Stimulated activated effector memory CD8-positive, alpha-beta T cell treated with anti-CD3 and anti-CD28 coated beads, Interleukin-12 subunit alpha, Interleukin-12 subunit beta, amount 100 ng/mL, for 72 hours (primary cell): ENCODE measurements at places on chromosomes 3 and 15.

- no peak for DNase-seq
Measured at GRCh38 chr3:6179761-6180160, 681.2 kb upstream of the GRM7 start.

DNA sequence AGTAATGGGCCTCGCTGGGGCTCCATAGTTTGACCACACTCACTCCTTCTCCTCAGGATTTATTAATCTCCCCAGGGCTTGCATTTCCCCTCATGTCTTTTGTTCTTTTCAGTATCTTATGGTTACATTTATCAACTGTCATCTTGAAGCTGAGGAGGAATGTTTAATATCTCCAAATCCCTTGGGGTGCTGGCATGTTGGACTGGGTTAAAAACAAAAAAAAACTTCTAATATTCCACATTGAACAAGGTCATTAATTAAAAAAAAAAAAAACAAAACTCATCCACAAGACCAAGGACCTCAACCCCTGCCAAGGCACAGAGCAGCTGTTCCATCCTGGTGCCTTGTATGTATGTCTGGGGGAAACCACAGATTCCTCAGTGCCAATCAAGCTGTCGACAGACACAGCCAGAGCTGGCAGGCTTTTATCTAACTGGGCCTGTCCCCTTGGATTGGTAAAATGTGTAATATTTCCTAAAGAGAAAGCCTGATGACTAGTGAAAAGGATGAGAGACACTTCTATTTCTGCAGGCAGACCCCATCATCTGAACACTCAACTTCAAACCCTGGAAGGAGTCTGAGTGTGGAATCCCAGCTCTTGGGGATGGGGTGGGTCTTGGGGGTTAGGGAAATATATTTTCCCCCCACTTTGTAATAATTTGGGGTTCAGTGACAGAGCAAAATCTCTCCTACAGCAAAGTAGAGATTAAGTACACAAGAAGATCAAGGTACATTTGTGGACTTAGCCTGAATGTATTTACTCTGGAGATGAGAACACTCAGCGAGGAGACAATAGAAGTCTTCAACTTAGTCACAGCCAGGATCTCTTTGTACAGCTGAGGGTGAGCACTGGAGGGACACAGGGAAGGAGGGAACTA is 69.1 kb downstream of the TTC23 start:
- no peak for DNase-seq

GRCh38 chr3:46517016-46517783 is 19.4 kb downstream of the RTP3 start:
- DNase-seq: no peak

- DNase-seq: no peak
Measured at GRCh38 chr3:31613177-31613576, 80.5 kb downstream of the STT3B start.

DNA sequence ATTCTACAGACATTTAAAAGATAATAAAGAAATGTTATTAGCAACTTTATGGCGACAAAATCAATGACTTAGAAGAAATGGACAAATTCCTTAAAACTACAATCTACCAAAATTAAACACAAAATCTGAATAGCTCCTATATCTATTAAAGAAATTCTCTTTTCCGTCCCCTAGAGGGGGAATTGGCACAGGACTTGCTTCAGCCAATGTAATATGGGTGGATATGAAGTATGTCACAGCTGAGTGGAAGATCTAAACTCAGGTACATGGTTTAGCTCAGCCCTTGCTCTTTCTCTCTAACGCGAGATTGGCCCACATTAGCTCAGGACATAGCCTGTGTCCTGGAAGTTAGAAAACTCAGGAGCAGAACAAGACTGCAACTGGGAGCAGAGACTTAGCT is 79.3 kb downstream of the DNAH12 start:
- no peak for DNase-seq

DNA sequence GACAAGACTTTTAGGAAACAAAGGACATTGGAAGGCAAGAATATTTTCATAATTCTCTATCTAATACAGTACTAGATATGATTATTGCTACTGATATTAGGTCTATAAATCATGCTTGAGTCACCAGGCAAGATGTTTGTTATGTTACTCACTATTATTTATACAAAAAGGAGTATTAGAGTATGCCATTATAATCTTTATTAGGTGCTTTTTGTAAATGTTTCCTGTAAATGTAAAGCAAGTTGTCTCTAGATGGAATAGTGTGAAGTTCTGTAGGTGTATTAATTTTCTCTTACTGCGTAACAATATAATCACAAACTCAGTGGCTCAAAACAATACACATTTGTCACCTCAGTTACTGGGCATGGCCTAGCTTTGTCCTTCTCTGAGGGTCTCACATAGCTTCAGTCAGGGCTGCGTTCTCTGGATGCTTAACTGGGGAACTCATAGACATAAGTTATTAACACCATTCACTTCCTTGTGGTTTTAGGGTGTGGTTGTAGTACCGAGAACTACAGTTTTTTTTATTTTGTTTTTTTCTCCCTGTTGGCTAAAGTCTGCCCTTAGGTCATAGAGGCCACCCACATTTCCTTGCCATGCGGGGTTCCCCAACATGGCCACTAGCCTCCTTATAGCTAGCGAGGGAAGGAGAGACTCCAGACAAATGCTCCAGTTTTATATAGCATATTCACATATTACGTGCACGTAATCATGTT is 20.3 kb upstream of the MAP3K13 start:
- DNase-seq: no peak

DNA sequence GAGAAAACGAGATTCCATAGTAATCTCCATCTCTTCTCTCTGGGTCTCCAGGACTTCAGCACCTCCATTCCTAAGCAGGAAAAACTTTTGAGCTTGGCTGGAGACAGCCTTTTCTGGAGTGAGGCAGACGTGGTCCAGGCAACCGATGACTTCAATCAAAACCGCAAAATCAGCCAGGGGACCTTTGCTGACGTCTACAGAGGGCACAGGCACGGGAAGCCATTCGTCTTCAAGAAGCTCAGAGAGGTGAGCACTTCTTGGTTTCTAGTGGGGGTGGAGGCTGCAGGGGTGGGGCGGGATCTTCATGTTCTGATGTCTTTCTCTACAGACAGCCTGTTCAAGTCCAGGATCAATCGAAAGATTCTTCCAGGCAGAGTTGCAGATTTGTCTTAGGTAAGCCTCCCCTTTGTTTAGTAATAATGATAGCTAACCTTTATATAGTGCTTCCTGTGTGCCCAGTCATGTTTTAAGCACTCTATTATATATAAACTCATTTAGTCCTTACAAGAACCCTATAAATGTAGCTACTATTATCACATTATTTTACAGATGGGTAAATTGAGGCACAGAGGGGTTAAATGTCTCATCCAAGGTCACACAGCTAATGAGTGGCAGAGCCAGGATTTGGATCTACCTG is 35.0 kb upstream of the TATDN2 start:
- no peak for DNase-seq

- DNase-seq: no peak
Measured at GRCh38 chr3:177758126-177758525, 560.8 kb upstream of the TBL1XR1 start.

DNA sequence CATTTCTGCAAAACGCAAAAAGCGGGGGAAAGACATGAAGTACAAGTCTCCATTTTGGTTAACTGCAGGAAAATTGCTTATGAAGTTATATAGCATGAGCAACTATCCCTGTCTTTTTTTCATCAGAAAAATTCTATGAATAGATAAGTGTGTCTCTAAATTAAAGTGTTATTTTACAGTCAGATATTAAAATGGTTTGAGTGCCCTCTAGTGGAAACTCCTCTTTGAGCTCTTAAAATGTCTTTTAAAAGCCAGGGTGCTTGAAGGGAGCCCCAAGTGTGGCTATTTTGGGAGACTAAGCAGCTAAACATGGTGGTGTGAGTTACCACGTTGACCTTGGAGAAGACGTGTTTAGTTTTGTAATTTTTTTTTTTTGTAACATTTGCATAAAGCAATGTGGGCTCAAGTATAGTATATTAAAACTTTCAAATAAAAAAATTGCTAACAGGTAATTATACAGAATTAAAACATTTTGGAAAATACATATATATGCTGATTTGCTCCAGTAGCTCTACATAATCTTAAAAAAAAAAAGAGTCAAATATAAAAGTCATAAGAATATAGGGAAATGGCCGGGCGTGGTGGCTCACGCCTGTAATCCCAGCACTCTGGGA is 77.2 kb downstream of the PPP2R3A start:
- DNase-seq: no peak

- no peak for DNase-seq
Measured at GRCh38 chr15:29196722-29197121, 72.9 kb downstream of the NSMCE3 start.

GRCh38 chr15:74913041-74913440 is 6.4 kb upstream of the FAM219B start:
- no peak for DNase-seq

- DNase-seq: no peak
Measured at GRCh38 chr3:33287672-33288282, 10.5 kb downstream of the FBXL2 start.

- DNase-seq: no peak
Measured at GRCh38 chr15:101434032-101434920, 55.2 kb downstream of the PCSK6 start.

- DNase-seq: no peak
Measured at GRCh38 chr15:73630921-73631362, 2.2 kb downstream of the NPTN start.
